Renal pelvis (tissue), 12 donors: ENCODE measurements at places on chromosomes 12 and 14. TPM values are rescaled to one million over a fixed set of nuclear protein-coding genes. Genes with fewer than 3 reads are reported as not detected.

Gene NFE2
- 2.4 TPM for polyA plus RNA-seq

Gene KRT73
- polyA plus RNA-seq, result not detected

Gene FGF23
- polyA plus RNA-seq, result not detected

Gene LRRC23
- 20.9 TPM for polyA plus RNA-seq

Gene RNF212B
- polyA plus RNA-seq, result 2.3 TPM

Gene EIF2B1
- polyA plus RNA-seq, result 67.1 TPM

Gene LMNTD1
- not detected for polyA plus RNA-seq

Gene GRIP1
- polyA plus RNA-seq, result 29.2 TPM

Gene PMEL
- polyA plus RNA-seq, result 3.6 TPM

Gene IL31
- polyA plus RNA-seq, result not detected

Gene CREBL2
- 29.4 TPM for polyA plus RNA-seq

DNA sequence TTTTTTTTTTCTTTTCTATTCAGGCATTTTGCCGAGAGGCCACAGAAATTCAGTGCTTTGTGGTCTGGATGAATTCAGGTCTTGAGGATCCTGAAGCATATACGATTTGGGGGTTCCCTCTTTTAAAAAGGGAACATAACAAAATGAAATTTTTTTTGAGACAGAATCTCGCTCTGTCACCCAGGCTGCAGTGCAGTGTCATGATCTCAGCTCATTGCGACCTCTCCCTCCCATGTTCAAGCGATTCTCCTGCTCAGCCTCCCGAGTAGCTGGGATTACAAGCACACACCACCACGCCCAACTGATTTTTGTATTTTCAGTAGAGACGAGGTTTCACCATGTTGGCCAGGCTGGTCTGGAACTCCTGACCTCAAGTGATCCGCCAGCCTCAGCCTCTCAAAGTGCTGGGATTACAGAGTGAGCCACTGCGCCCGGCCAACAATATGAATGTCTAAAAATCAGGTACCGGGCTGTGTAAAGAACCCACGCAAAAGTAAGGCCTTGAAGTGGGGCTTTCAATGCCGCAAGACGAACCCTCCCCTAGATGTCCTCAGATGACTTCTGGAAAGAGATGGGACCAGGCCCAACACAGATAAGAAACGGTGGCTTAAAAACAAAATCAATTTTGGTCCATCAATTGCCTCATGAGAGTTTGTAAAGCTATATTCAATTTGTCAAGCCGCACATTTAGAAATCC is 30.0 kb downstream of the TESC start:
- no peak for DNase-seq

- DNase-seq, result peak; percentile 21
Measured at GRCh38 chr14:87992346-87992717, 650 bp downstream of the GALC start.

- no peak for DNase-seq
Measured at GRCh38 chr12:80777587-80777986, 60.9 kb downstream of the MYF5 start.

- no peak for DNase-seq
Measured at GRCh38 chr12:96219700-96220206, 25.6 kb downstream of the ELK3 start.

GRCh38 chr12:52191841-52192791 is at the start of gene KRT80:
Gene KRT80, minus strand, starts transcription at chr12:52192014. Its CDS starts 112 bp downstream, at chr12:52191902.
- DNase-seq, result peak; percentile 66

DNA sequence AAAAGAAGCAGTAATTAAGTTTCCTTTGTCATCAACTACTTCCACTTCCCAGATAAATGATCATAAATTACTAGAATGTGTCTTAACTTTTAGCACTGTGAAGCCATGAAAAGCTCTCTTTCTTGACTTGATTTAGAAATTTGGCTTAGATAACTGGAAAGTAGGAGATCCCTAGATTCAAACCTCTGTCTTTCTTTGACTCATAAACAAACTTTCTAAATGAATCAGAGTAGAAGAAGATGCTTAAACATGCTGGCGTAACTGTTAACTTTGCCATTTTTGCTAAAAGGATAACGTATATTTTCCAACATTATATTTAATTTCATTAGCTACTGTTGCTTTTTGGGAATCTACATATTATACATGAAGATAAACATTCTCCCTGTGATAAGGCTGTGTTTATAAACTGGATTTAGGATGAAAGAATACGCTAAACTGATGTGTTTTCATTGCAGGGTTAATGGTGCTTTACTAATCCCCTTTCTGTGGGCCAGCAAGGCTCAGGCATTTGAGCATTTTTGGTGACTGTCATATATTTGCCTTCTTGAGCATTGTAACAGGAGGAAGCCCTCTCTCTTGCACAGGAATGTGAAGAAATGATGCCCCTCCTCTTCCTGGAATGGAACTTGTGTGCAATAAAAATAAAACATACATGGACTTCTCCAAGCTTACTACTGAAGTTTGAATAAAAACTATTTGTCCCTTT is 301.4 kb downstream of the BMP4 start:
- peak; percentile 61 for DNase-seq

GRCh38 chr12:123445388-123446332 is 9.2 kb upstream of the RILPL2 start:
- peak; percentile 59 for DNase-seq

DNA sequence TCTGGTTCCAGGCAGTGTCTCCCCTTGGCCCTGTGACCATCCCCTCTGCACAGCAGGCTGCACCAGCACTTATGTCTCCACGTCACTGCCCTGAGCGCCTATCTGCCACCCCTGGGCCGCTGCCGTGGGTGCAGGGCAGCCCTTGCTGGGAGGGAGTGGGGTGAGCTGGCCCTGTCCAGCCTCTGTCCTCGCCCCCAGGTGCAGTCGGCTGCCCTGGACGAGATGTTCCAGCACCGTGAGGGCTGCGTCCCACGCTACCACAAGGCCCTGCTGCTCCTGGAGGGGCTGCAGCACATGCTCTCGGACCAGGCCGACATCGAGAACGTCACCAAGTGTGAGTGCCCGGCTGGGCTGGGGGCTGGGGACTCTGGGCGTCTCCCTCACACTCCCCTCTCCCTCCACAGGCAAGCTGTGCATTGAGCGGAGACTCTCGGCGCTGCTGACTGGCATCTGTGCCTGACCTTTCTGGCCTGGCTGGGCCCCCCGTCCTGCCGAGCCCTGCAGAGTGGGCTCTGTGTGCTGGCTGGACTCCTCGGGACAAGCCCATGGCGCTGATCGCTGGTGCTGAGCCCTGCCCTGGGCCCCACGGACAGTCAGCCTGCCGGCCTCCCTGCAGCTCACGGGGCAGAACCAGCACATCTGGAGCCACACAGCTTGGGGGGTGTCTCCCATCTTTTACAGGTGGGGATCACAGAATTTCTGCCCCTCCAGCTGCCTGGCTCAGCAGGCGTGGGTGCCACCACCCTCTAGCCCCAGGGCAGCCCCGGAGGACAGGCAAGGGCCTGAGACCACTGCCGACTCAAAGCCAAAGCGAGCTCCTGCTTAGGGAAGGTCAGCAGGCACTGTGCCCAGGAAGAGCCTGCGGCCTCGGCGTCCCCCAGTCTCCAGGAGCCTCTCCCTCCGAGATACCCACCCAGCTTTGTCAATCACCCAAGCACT is 7.9 kb upstream of the PUS1 start:
- DNase-seq, result no peak

- DNase-seq, result no peak
Measured at GRCh38 chr12:6783828-6784227, 5.5 kb upstream of the CD4 start.

GRCh38 chr12:26273811-26274210 is 78.4 kb downstream of the SSPN start:
- no peak for DNase-seq

DNA sequence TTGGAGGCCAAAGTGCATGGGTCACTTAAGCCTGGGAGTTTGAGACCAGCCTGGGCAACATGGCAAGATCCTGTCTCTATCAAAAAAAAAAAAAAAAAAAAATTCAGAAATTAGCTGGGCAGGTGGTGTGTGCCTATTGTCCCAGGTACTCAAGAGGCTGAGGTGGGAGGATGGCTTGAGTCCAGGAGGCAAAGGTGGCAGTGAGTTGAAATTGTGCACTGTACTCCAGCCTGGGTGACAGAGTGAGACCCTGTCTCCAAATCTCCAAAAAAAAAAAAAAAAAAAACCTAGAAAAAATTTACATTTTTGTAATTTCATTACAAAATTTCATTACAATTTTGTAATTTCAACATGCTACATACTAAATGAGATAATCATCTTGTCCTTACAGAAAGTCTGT is 42.7 kb downstream of the SYNE2 start:
- no peak for DNase-seq

GRCh38 chr12:63206494-63206893 is 55.5 kb upstream of the AVPR1A start:
- DNase-seq, result no peak

DNA sequence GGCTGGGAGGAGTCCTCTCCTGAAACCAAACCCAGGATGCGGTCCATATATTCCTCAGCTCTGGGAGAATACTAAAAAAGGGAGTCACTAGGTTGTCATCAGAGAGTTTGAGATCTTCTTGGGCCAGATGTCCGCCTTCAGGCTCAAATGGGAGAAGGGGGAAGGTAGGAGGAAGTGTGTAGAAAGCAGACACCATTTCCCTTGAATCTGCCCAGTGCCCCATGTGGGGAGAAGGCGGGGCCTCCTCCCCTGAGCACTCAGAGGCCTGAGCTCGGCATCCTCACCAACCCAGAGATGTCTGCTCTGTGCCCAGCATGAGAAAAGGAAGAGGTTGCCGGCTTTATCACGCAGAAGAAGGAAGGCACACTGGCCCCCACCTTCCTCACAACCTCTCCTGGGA is 37.3 kb downstream of the LTBP2 start:
- no peak for DNase-seq

DNA sequence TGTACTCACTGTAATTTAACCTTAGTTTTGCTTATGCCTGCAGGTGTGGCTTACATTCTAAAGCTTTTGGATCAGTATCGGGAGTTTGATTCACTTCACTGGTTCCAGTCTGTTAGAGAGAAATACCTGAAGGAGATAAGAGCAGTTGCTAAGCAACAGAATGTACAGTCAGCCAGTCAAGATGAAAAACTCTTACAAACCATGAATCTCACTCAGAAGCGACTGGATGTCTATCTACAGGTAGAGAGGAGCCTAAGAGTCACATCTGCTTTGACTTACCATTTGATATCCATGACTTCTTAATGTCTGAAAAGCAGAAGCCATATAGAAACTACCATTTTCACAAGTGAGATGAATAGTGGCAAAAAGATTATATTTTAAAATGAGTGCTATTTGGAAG is 56.5 kb downstream of the WASHC4 start:
- peak; percentile 10 for DNase-seq

GRCh38 chr14:20671597-20672283 is 12.6 kb upstream of the RNASE4 start:
- no peak for DNase-seq

GRCh38 chr12:110123919-110124268 is 263 bp upstream of the IFT81 start:
- DNase-seq, result no peak

- DNase-seq, result no peak
Measured at GRCh38 chr12:110741341-110742095, 1.2 kb downstream of the PPP1CC start.

DNA sequence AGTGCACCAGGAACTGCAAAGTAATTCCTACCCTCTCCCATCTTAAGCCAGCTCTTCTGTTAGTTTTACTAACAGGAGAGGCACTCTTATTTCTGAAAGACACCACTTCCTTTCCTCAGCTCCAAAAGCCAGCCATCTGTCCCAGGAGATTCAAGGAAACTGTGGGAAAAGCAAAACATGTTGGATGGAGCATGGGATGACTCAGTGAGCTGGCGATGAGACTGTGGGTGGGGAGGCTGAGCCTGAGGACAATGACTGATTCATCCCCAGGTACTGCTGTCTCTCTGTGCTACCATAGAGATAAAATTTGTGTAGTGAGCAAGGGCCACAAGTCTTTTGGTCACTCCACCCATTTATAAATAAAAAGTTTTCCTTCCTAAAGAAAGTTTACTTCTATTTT is 141.4 kb downstream of the MYRFL start:
- no peak for DNase-seq

DNA sequence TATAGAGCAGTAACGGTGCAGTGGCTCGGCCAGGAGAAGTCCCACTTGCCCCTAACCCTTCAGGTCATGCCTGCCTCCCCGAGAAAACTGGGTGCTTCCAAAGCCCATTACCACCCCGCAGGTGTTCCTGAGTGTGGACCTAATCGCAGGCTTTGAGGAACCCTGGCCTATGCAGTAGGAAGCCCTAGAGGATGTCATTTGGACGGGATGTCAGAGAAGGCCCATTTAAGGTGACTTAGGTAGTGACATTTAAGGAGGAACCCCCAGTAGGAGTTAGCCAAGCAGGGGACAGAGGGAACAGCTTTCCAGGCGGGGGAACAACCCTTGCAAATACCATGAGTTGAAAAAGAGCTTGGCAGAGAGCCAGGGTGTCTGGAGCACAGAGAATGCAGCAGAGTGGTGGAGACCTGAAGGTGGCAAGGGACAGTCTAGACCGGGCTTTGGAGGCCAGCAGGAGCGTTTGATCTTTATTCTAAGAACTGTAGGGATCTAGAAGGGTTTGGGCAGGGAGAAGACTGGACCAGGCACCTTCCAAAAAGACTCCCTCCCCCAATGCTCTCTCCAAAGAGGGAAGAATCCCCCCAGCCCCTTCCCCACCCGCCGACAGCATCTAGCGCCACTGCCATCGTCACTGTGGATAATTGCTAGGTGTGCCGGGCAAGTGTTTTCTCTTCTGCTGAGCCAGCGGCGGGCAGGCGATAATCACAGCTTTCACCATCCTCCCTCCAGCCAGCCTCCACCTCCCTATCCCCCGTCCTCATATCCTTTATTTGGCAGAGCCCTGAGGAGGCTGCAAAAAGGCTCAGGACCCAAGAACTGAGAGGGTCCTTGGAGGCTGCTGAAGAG is 33.3 kb upstream of the BEGAIN start:
- no peak for DNase-seq

DNA sequence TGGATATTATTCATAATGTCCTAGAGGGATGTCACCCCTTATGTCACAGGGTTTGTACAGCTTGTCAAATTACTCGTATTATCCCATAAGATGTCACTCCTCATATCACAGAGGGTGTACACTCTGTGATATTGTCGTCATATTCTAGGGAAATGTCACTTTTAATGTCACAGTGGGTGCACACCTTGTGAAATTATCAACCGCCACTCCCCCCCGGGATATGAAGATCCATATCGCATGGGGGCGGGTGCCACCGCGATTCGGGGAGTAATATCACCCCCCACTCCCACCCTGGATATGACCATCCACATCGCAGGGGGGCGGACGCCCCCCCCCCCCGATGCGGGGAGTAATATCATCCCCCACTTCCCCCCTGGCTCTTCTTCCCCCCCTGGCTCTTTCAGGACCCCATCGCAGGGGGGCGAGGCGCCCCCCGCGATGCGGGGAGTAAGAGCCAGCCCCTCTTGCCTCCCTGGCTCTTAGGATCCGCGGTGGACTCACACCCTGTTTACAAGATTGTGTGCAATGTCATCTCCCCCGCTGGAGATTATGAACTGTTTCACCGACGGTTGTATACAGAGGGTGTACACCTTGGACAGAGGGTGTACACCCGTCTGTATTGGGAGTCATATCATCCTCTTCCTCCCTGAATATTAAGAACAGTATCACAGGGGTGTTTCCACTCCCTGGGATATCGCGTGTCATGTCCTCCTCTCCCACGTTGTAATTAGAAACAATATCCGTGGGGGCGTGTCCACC is 92.8 kb downstream of the FRMD6 start:
- no peak for DNase-seq
